ENCODE measurements at places on chromosomes 7 and 10.
A peak's percentile ranks its signal among the peaks of the same experiment; 100 is the strongest.

DNA sequence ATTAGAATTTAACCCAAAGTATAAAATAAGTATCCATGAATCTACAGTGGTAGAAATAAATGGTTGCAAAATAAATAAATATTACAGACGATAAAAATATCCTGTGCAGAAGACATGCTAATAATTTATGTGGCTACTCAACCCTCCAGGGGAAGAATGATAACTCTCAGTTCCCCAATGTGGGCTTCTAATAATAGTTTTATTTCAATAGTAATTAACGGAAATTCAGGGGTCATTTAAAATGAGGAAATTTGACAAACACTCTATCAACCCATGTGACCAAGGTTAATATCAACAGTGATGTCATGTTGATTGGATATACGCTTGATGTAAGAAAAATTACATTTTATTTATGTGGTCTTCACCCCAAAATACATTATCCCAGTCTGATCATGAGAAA is 1082.6 kb upstream of the LRRTM3 start:
- no peak for DNase-seq

GRCh38 chr7:144508702-144509101 is 105.2 kb upstream of the NOBOX start:
- no peak for DNase-seq

DNA sequence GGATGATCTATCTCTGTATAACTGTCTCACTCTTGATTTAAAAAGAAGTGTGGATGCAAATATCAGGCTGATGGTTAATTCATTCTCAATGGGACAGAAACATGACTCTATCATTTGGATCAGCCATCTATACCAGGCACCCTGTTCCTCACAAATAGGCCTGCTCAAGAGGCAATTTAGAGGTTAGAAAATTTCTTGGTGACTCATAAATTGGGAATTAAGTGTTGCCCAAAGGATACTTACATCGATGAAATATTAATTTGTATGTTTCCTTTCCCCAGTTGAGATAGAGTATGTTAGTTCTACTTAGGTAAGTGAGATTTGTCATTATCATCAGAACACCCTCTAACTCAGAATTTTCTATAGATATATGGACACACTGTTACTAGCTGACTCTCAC is 57.7 kb downstream of the PRSS58 start:
- DNase-seq = no peak

DNA sequence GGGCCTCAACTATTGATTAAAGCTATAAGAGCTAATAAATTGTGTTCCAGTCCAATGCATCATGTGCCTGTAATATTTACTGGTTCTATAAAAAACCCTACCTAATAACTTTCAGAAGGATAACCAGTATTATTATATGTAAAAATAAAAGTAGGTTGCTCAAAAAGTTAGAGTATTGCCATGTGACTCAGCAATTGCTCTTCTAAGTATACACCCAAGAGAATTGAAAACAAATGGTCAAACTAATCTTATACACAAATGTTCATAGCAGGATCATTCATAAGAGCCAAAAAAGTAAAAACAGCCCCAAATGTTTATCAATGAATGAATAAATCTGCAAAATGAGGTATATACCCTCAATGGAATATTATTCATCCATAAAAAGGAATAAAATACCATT is 89.5 kb upstream of the TES start:
- no peak for DNase-seq

DNA sequence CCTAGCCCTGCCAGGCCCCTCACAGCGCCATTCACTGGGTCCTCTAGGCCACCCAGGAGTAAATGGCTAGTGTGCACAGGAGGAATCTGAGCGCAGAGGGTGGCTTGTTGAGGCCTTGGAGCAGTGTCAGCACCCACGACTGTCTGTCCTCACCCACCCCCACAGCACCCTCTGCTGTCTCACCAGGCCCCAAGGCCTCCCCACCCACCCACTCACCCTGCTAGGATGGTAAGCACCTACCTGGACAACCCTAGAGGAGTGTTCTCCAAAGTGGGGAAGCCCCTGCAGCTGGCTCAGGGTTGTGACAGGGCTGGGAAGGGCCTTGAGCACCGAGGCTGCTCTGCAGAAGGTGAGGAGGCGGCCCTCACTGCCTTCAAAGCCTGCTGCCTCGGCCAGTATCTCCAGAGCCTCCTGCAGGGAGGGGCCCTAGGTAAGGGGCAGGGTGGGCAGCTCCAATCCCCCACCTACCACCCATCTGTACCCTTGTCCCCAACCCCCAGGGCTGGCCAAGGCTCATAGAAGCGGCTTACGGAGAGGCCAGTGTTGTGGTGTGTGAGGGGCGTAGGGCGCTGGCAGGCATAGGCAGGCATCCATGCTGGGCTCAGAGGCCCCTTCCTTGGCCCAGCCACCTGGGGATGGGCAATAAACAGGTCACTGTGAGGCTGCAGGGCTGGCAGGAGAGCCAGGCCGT is 2.9 kb downstream of the POLM start:
- no peak for DNase-seq

DNA sequence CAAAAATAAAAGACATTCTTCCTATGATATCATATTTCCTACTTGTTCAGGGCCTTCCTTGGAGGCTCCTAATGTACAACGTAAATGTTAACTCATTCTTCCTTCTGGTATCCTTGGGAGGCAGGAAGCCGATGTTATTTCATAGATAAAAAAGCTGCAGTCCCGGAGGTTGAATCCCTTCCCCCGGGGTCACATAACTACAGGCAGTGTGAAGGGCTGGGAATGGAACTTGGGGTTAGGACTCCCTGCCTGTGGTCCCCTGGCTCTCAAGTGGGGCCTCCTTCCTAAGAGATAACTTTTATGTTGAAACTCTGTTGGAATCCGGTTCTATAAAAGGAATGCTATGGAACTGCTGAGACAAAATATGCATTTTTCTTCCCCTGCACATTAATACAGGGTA is 14.9 kb upstream of the CCDC3 start:
- DNase-seq = no peak

DNA sequence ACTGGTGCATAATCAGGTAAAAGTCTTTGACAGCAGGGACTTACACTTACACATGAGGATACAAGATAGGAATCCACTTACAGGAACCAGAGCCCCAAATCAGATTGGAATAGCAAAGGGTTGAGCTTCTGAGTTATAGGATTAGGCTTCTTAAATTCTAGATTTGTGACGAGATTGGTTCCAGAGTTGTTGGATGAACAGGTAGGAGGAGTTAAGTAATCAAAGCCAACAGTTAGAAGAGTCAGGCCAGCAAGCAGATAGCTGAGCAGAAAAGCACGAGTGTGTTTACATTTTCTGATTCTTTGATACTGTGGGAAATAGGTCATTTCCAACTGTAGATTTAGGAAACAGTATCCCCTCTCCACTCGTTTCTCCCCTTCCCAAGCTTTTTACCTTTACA is 167.0 kb downstream of the MDFIC start:
- no peak for DNase-seq

DNA sequence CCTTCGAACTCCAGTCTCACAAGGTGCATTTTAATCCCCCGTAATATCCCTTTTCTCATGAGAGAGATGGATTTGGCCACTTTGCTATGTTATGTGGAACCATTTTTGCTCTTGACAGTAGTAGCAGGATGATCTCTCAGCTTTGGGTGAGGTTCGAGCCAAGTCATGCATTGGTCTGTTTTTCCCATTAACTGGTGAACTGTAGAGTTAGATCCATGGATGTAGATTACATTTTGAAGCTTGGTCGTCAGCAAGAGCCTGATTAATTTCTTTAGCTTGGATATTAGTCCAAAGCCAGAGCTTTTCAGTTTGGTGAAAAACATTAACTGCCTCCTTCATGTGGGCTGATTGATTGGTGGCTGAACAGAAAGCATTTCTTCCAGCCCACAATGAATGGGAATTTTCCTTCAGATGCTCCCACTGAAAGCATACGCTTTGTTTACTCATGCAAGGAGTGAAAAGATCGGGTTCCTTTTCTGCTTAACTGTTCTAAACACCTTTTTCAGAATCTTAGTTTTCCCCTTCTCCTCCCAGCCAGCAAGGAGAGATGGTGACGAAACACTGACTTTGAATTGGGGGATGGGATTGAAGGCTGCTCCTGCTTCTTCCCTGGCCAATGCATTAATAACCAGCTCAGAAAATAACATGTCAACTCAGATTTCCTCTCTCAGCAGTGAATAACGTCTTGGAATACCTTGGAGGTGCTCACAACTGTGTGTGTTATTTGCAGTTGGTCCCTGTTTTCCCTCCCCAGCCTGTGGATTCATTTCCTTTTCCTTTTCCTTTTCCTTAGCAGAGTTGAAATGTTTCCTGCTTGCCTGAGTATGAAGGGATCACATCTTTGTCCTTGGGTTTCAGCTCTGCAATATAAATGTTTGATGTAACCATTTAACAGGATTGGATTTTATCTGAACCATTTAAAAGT is 351.8 kb upstream of the FZD8 start:
- DNase-seq = no peak

- DNase-seq = no peak
Observed at GRCh38 chr7:18693816-18694215, 198.3 kb downstream of the HDAC9 start.

- DNase-seq = no peak
Observed at GRCh38 chr7:54680377-54681005, 78.5 kb downstream of the SEC61G start.

DNA sequence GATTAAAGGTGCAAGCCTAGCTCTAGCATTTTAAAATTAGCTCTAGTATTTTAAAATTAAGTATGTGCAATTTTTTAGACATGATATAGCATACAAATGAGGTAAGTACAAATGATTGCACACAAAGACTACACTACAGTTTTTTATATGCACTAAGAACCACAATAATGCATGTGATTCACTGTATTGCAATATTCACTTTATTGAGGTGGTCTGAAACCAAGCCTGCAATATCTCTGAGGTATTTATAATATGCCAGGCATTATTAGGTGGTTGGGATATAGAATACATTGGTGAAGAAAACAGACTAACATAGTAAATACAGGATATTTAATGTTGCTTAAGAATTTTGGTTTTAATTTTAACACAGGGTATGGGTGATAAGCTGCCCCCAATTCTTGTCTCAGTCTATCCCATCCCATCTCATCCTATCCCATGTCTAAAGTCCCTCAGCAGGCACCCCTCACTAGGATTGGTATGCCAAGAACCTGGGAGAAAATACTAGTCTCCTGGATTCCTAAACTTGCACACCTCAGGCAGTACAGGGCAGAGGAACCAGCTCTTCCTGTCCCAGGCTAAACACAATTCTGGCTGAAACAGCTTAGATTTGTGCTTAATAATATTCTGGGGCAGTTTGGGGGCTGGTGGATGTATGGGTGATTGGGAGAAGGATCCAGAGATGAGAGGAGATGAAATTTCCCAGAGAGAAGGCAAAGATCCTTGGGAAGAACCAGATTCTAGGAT is 90.4 kb downstream of the HIPK2 start:
- no peak for DNase-seq

DNA sequence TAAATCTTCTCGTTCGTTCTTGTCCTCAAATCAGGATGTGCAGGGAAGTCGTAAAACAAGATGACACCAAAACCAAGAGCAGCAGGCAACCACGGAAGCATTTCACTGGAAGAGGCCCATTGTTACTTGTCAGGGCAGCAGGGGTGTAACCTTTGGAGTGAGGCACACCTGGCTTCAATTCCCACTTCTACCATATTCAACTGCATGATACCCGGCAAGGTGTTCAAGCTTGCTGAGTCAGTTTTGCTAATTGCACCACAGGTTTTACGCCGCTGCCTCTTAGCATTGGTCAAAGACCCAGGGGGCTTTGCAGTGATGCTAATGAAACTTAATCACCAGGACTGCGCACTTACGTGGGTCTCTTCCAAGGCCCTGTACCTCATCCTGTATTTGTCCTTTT is 50.0 kb upstream of the PTER start:
- DNase-seq = no peak

- no peak for DNase-seq
Observed at GRCh38 chr10:1114315-1114714, 58.1 kb downstream of the WDR37 start.

GRCh38 chr10:86149257-86149656 is 217.3 kb downstream of the GRID1 start:
- DNase-seq = no peak

- DNase-seq = no peak
Observed at GRCh38 chr10:74151879-74152722, 1.1 kb downstream of the ADK start.

- no peak for DNase-seq
Observed at GRCh38 chr10:43404704-43405084, 4.3 kb downstream of the HNRNPF start.

DNA sequence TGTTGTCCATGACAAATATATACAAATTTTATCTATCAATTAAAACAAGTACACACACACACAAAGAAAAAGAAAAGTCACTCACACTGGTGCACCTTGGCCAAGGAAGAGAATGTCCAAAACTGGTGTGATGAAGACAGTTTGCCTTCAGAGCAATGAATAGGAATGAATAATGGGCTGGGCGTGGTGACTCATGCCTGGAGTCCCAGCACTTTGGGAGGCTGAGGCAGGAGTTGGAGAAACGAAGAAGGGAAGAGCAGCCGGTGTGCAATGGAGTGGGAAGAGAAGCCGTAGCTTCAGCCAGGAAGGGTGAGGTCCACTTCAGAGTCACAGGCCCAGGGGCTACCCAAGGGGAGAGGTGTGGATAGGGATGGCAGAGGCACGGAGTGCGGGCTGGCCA is 253.6 kb downstream of the CCSER2 start:
- DNase-seq = no peak

GRCh38 chr7:28983396-28984190 is 25.5 kb upstream of the TRIL start:
- DNase-seq = peak; percentile 17

GRCh38 chr10:132607961-132608495 is 70.4 kb downstream of the INPP5A start:
- DNase-seq = no peak

GRCh38 chr10:811379-812175 is 119.9 kb downstream of the LARP4B start:
- no peak for DNase-seq

- DNase-seq = no peak
Observed at GRCh38 chr7:124722292-124722691, 43.3 kb downstream of the GPR37 start.

DNA sequence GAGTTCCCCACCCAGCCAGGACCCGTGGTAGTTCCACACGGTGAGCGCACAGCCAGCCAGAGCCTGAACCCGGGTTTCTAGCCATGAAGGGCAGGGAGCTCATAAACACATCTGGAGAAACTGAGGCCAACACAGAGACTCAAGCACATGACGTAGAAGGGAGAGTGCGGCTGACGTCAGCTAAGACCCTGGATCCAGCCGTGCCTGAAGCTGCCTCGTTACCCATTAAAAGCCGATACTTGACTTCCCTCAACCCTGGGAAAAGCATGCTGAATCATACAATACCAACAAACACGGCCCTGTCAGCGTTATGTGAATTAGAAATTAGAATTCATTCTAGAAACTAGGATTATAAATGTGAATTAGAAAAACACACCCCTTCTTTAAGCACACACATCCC is 65.2 kb upstream of the PDGFA start:
- no peak for DNase-seq

GRCh38 chr10:48477616-48478015 is 127.3 kb downstream of the ARHGAP22 start:
- no peak for DNase-seq

- no peak for DNase-seq
Observed at GRCh38 chr7:120799813-120800475, 58.0 kb downstream of the TSPAN12 start.

Measured in NCI-H2029 (cell line).